ENCODE measurements at places on chromosomes 12 and 14.
A peak's percentile ranks its signal among the peaks of the same experiment; 100 is the strongest.

- DNase-seq: no peak
Observed at GRCh38 chr12:132354211-132354981, 25.0 kb upstream of the GALNT9 start.

- no peak for DNase-seq
Observed at GRCh38 chr14:29425705-29426482, 501.8 kb downstream of the PRKD1 start.

DNA sequence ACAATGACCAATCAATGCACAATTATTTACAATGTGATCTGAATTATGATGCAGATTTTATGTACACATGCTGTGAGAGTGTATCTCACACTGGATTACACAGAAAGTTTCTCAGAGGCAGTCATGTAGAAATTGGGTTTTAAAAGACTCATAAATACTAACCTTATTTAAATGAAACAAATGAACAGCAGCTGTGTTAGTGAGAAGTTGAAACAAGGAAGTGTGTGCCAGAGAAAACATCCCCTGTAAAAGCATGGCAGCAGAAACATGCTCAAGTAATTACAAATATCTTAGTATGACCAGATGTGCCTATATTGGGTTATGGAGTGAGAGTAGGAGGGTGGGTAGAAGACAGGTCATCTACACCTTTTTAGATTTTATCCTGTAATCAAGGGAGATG is 723.7 kb downstream of the C12orf50 start:
- DNase-seq: no peak

GRCh38 chr12:109839444-109839843 is 6.2 kb upstream of the TRPV4 start:
- no peak for DNase-seq

DNA sequence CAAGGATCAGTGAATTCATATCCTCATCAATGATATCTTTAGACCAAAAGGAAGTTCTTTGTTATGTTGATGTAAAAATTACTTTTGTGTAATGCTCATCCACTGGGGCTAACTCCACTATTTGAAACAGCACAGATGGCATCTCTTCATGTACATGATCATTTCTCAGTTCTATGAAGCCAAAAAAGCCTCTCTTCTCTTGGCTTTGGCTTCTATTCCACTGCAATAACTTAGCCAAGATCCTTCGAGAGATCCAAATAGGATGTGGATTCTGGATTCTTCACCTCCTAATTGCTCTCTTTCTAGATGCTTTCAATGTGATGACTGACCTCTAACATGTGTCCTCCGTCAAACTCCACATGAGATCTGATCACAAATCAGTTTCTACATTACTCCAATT is 851.2 kb downstream of the GALC start:
- DNase-seq: no peak

DNA sequence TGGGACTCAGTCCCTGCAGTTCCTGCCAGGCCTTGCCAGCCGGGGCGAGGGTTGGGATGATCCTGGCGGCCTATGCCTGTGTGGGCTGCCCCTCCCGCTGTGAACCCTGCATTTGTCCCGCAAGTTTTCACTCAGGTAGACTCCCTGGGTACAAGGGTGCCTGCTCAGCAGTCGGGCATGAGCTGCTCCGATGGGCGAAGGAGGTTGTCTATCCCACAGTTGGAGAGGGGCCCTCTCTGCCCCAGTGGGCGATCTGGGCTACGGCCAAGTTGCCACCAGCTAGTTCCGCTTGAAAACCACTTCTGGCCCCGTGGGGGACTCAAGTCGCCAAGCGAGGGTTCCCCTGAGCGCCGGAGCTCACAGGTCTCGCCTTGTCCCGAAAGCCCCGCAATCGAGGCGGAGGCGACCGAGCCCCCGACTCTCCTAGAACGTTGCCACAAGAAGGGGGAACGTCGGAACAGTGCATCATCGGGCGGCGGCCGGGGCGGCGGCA is 365 bp upstream of the TPI1 start:
- no peak for DNase-seq

DNA sequence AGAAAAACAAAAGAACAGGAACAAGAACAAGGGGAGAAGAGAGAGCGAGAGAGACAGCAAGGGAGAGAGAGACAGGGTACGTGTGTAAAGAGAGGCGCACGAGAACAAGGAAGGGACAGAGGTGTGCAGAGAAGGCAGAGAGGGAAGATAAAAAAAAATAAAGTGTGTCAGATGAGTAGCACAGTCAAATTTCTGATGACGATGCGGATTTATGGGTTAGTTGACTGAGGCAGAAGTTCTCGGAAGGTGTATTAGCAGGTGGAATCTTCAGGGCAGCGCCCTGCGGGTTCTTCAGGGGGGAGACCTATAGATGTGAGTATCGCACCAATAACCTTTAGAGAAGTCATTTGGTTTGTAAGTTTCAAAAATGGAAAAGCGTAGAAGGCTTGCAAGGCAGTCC is 44.8 kb downstream of the PRKAB1 start:
- DNase-seq: no peak

DNA sequence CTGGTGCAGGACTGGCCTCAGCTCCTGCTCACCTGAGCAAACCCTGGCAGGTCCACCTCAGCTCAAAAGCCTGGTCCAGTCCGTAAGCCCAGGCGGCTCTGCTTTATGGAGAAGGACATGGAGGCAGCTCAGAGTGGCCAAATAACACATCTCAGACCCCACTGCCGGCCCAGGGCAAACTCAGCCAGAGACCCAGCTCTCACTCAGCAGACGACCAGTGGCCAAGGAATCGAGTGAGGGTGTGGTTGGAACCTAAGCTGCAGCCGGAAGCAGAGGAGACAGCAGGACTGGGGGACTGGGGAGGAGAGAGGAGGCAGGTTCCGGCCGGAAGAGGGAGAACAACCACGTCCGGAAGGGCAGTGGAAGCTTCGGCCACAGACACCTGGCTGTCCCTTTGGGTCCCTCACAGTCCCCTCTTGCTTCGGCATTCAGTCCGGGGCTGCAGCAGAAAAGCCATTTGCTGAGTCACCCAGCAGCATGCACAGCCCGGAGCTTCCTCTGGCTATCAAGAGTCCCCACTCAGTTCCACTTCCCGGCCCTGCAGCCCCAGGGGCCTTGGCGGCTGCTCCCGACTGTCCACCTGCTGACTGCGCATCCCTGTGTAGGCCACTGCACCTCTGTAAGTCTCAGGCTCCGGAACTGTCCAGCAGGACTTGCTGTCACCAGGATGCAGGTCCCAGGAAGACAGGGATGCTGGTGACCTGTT is 104.0 kb downstream of the CALM1 start:
- no peak for DNase-seq

GRCh38 chr12:93784339-93785086 is 107.3 kb downstream of the CRADD start:
- DNase-seq: no peak

DNA sequence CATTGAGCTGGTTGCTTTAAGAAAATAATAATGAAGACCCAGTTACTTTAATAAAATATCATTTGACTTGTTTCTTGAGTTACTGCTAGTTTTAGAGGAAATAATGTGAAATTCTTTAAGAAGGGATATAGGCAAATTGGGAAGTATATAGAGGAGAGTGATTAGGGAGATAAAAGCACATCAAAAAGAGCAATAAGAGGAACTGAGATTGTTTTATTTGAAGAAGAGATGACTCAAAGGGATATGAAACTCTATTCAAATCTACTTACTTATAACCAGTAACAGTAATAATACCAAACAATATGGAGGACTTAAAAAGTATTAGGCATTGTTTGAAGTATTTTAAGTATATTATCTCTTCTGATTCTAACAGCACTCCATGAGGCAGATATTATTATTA is 37.1 kb downstream of the LRRK2 start:
- DNase-seq: no peak

DNA sequence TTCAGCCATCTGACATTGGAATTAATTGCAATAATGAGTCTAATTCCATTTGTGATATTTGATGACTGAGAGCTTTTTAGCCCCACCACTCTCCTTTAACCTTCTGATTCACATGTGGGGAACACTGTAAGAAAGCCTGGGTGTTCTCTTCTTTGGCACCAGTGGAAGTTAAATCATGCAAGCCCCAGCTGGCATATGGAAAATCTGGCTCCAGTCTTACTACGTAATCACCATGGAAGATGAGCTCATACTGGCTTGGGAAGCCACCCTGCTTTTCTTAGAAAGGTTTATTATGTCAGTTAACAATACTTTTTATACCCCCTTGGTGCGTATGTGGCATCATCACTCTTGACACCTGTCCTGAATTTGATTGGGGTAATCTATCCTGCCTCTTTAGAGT is 479.3 kb downstream of the SLC16A7 start:
- DNase-seq: no peak

DNA sequence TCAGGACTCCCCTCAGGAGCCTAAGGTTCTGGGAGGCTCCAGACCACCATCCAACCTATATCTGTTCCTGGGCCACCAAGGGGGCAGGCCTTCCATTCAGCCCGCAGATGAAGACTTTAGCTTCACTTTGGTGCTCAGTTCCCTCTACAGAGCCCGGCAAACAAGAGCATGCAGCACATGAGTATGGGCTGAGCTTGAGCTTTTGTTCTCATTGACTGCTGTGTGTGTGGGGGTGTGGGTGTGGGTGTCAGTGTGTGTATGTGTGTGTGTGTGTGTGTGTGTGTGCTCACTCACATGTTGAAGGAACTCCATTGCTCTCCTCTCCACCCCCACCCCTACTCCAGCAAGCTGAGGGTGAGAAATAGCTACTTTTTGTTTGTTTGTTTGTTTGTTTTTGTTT is 219.1 kb downstream of the ZFP36L1 start:
- DNase-seq: no peak

GRCh38 chr12:80634903-80635302 is 72.5 kb upstream of the MYF6 start:
- no peak for DNase-seq

- DNase-seq: peak; percentile 44
Observed at GRCh38 chr12:73950507-73950906, 587.1 kb upstream of the ATXN7L3B start.

- DNase-seq: no peak
Observed at GRCh38 chr14:100612986-100613385, 25.8 kb upstream of the BEGAIN start.

GRCh38 chr14:100662879-100663760 is 63.6 kb upstream of the DLK1 start:
- peak; percentile 45 for DNase-seq

DNA sequence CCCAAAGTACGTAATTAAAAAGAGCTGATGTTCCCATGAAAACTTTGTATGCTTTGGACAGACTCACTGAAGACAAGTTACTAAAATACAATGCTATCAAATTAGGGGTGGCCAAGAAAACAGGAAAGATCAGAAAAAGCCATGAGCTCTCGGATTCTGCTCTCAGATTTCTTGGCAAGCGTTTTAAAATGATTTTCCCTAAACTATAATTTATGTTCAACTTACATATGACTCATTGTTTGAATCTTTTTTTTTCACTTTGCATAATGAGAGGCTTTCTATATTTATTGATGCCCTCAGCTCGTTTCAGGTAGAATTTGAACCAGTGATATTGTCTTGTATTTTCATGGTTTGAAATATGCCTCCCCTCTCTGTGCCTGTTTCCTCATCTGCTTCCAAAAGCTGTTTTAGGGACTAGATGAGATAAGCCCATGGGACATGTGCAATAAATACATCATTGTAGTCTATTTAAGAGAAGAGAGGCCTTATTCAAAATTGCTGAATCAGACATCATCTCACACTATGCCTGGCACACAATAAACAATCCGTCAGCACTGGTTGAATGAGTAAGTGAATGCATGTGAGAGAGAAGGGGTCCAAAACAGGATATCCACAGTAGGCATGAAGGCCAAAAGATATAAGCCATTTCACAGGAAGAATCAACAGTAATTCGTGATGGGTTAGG is 4.7 kb upstream of the IPO8 start:
- DNase-seq: peak; percentile 37

Data from globus pallidus (tissue), 1 donor.